Frontal cortex (tissue), 4 donors: ENCODE measurements at places on chromosomes 13 and 19.

GRCh38 chr13:37435881-37436280, 162.7 kb downstream of the POSTN start:
- no peak for DNase-seq

- DNase-seq, result no peak
These were observed 221.7 kb downstream of the KCNRG start for GRCh38 chr13:50236898-50237318.

DNA sequence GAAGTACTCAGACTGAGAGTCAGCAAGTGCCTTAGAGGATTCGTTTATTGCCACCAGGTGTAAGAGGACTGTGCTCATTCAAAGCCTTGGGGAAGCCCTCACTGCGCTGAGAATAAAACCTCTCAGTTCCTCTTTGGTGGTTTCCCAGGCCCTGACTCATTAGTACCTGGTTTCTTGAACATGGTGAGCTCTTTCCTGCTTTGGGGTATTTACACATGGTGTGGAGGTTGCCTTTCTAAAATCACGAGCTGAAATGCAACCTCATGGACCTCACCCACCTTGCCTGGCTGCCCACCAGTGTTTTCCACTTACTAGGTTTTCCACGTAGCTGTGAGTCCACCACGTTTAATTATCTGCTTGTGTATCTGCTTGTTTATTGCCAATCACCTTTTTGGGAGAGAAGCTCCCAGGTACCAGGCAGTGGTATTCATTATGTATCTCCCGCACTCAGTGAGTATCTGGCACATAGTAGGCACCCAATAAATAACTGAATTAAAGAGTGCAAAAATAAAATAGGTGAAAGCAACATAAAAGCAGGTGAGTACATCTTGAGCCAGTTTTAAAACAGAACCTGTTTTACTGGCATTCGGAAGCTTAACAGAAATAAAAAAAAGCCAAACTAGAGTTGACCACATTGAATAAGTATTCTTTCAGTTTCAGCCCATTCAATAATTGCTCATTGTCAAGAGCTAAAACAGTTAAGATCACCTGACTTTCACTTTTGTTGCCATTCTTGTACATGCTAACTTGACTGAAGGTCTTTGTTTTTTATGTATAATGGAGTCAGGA, 533.0 kb downstream of the MYO16 start:
- DNase-seq, result no peak

DNA sequence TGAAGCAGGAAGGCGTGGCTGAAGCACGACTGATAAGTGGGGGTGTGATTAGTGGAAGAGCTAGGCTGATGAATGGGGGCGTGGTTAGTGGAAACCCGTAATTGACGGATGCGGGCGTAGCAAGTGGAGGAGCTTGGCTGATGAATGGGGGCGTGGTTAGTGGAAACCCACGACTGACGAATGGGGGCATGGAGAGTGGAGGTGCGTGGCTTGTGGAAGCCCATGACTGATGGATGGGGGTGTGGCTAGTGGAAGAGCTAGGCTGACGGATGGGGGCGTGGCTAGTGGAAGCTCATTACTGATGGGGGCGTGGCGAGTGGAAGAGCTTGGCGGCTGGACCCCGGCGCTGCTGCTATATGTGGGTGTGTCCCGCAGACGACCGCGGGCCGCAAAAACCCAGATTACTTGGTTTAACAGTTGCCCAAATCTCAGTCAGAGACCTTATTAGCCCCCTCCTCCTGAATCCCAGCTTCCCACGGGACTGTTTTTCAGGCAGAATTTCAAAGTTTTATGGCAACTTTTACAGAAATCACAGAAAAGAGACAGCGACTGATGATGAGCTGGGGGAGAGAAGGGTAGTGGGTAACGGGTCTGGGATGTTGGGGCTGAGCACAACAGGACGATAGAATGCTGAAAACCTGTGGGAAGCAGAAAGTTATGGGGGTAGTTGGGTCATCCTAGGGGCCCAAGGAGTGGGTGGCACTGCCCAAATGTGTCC, 9.0 kb upstream of the MEIS3 start:
- peak; percentile 86 for DNase-seq

GRCh38 chr13:25649001-25649633, 277.3 kb downstream of the ATP8A2 start:
- DNase-seq, result no peak

DNA sequence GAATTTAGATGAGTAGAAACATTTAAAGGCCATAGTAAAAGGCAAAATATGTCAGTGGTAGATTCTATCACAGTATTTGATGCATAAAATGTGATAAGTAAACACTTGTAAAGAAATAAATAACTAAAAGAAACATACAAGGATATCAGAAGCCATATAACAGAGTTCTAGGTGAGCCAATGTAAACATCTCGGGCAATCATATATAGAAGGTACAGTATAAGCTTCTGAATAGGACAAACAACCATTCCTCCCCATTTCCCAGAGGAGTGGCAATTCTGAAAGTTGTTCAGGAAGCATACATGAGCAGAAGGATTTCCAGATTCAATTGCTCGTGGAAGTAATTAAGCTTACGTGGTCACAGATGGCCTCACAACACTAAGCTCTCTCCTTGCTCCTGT, 267.3 kb downstream of the LHFPL6 start:
- DNase-seq, result no peak

- no peak for DNase-seq
These were observed 2.3 kb downstream of the MCF2L start for GRCh38 chr13:112971288-112971643.

- no peak for DNase-seq
These were observed 1645.4 kb upstream of the SPRY2 start for GRCh38 chr13:81986308-81986707.

GRCh38 chr19:18833849-18834643, 2.3 kb downstream of the UPF1 start:
- DNase-seq, result peak; percentile 13

- DNase-seq, result peak; percentile 7
These were observed 49.8 kb downstream of the KATNAL1 start for GRCh38 chr13:30257468-30258099.

DNA sequence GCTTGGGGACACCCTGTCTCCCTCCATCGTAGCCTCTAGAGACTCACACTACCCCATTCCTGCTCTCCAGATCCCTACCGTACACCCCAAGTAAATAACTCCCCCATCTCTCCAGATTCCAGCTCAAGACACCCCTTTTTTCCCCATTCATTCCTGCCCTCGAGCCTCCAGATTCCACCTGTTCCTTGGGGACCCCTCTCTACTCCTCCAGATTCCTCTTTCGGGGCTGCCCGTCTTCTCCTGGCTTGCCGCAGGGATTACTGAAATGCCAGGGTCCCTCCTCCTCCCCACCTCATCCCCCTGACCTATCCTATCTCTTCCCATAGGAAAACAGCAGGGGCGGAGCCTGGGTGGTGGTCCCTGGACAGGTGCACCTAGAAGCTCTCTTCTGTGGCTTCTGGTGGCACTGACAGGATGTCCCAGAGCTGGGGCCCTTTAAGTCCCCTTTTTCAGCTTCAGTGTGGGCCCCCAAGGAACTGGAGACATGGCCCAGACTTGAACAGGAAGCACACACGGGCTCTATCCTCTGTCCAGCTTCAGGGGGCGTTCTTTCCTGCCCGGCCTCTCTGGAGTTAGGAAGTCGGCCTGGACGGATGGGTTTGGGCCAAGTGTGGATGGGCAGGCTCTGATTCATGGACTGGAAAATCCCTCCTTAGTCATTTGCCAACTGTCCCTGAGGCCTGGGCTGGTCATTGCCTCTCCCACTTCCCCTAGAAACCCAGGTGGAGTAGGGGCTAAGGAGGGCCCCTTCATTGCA, 1.2 kb downstream of the ZSWIM4 start:
- no peak for DNase-seq

DNA sequence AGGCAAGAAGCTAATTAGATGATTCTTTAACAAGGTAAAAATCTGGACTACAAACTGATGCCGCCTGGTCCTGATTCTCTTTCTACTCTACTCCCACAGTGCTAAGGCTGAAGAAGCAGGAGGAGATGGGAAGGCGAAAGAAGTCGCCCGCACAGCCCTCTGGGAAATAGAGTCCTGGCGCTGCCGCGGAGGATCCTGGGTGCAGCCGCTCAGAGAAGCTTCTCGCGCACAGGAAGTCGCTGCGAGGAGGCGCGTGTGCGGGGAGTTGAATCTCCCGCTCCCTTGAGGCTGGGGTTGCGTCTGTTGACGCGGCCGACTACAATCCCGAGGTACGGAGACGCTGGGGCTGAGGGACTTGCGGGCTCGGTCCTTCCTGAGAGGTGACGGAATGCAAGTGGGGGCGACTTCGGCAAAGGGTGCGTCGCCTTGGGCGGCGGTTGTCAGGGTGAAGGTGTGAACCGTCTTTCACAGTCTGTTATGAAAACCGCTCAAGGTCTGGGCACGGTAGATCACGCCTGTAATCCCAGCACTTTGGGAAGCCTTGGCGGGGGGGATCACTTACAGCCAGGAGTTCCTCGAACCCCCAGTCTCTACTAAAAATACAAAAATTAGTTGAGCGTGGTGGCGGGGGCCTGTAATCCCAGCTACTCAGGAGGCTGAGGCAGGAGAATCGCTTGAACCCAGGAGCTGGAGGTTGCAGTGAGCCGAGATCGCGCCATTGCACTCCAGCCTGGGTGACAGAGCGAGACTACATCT, at the start of gene ZNF473:
Gene ZNF473, plus strand, starts transcription at position 212 of the 756 bp plus-strand sequence. CDS start 5,078 bp downstream, outside the sequence.
- DNase-seq, result peak; percentile 83

DNA sequence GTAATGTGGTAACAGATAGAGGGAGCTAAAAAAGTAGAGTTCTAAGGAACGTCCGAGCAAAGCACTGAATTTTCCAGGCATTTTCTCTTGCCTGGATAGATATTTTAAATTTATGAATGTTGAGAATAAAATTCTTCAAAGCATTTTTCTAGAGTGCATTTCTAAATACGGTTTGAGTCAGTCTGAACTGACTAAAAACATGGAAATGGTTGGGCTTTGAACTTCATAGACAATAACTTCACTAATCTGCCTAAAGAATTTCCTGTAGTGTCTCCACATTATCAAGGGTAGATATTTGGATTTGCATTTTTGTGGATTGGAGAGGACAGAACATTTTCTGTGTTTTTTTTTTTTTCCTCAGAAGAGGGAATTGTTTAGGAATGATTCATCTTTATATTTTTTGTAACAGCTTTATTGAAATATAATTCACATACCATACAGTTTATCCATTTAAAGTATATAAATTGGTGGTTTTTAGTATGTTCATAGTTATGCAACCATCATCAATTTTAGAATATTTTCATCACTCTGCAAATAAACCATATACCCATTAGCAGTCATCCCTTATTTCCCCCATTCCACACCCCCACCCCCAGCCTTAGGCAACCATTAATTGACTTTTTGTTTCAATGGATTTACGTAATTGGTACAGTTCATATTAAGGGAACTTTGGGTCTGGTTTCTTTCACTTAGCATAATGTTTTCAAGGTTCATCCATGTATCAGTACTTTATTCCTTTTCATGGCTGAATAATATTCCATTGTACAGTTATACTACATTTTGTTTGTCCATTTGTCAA, 20.7 kb downstream of the GARRE1 start:
- DNase-seq, result no peak

DNA sequence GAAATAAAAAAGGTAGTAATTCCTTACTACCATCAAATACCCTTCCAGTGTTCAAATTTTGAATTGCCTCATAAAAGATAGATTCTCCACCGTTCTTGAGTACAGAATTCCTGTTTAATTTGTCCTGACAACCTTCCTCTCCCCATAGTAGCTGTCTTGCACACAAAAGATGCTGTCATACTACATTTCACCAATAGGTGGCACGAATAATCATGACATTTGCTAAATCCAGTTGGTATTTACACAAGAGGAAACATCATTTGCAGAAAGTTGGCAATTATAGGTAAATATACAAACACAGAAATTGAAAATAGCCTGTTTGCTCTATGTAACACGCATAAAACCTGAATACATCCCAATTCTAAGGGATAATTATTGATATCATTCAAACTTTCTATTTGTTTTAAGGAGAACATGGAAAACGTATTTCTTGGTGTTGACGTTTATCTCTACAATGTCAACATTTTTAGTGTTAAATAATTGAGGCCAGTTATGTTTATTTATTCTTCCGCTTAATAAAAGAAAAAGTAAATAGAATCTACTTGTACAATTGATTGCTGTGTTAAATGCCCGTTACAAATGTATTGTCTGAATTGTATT, 58.3 kb upstream of the CLDN10 start:
- peak; percentile 46 for DNase-seq

GRCh38 chr13:90299238-90299637, 1048.2 kb upstream of the MIR17HG start:
- no peak for DNase-seq

DNA sequence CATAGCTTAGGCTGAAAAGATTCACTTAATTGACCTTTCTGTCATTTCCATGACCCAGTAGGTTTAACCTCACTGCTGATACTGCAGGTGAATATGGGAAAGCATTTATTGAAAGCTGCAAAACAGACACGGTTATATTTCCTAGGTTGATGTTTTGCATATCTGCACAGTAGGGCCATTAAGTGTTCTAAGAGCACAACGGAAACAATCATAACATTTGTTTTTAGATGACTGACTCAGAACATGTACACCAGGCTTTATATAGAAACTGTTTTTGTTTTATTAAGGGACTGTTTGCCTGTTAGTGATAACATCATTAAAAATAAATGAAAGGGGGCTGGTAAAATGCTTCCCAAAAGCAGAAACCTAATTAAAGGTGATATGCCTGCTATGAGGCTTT, 367.8 kb downstream of the DACH1 start:
- DNase-seq, result no peak

DNA sequence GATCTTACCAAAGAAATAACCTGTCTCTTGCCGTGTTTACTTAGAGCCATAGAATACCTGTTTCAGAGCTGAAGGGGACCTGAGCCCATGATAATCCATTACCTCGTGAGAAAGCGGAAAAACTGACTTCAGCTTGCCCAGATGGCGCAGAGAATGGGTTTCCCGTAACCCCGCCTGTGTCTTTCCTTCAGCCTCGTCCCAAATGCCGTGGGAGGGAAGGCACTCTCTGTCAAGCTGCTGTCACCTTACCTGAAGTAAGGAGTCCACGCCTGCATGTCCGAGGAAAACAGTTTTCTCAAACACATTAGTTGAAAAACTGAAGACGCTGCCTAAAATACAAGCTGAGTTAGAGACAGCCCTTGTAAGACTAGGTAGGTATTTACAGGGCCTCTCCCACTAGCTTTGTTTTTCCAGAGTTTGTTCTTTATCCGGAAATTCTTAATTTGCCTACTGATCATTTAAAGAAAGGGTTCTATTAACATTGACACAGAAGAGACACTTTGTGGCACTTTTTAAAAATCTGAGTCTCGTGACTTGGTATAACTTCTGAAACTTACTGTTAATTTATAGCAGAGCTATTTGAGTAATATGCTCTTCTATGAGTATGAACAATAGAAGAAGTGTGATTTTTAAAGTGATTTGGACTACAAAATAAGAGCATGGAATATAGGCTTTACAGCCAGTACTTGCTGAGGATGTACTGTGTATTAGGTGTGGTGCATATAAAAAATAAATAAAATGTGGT, 1.3 kb upstream of the INTS6 start:
- DNase-seq, result peak; percentile 30

- DNase-seq, result no peak
These were observed 52.2 kb downstream of the RFC3 start for GRCh38 chr13:33870046-33870668.

- DNase-seq, result no peak
These were observed 6.6 kb downstream of the CLDN10 start for GRCh38 chr13:95559100-95559499.

GRCh38 chr13:42363941-42364612, 92.1 kb downstream of the AKAP11 start:
- DNase-seq, result no peak
